ENCODE measurements at places on chromosomes 13 and 19. TPM values are rescaled to one million over a fixed set of nuclear protein-coding genes. Genes with fewer than 3 reads are reported as not detected.

Gene ZNF880
- 23.6 TPM for total RNA-seq

Gene ACP4
- total RNA-seq, result not detected

Gene CC2D1A
- 22.0 TPM for total RNA-seq

Gene LRRC4B
- 2.3 TPM for total RNA-seq

Gene PSG3
- not detected for total RNA-seq

Gene USHBP1
- total RNA-seq, result 2.7 TPM
